ENCODE measurements at places on chromosomes 2 and 18.

- no peak for DNase-seq
These were observed 5.8 kb downstream of the PSD4 start for GRCh38 chr2:113179446-113180045.

DNA sequence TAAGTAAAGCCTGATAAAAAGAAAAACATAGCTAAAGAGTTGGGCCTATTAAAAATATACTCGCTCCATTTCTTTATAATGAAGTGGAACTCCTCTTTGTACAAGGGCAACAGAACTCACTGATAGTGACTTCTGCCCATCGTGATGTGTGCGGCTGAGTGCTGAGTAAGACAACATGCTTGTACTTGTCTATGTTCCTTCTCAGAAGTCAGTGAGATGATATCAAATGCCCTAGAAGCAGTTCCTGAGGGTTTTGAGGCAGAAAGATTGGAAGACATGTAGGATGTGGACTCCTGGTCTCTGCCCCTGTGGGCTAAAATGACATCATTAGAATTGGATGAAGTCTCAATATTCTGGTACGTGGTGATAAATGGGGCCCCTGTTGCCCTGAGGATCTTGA is 73.8 kb downstream of the USP40 start:
- no peak for DNase-seq

GRCh38 chr18:46401486-46402070 is 255.4 kb downstream of the LOXHD1 start:
- no peak for DNase-seq

GRCh38 chr2:221468317-221468716 is 103.8 kb downstream of the EPHA4 start:
- no peak for DNase-seq

DNA sequence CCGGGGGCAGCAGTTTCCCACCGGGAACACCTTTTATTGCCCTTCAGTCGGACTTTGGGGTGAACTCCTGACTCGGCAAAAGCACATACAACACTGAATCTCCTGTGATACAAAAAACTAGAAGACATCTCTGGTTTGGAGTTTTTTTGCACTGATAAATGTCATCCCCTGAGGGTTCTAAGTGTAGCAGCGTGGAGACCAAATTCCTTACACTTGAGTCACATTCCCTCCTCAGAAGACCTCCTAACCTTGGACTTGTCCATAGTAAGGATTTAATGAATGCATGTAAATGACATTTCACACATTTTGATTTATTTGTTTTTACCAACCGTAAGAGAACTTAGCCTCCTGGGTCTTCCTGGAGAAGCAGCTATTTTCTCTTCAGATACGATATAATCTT is 54.0 kb upstream of the GPR45 start:
- no peak for DNase-seq

GRCh38 chr2:111705711-111706336 is 178.2 kb downstream of the ANAPC1 start:
- peak; percentile 42 for DNase-seq

DNA sequence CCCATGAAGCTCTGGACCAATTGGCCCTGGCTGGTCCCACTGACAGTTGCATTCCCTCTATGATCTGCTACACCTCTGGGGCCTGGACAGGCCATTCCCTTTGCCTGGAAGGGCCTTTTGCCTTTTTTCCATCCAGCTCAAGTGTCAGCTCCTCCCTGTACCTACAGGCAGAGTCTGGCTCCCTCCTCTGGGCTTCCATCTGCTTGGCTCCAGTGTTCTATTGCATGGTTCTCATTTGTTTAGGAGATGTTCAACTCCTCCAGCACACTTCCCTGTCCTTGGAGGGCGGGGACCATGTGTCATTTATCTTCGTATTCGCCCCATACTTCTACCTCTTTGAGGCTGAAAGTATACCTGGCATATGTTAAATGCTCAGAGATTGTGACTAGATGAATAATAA is 61.1 kb downstream of the PRKCE start:
- no peak for DNase-seq

DNA sequence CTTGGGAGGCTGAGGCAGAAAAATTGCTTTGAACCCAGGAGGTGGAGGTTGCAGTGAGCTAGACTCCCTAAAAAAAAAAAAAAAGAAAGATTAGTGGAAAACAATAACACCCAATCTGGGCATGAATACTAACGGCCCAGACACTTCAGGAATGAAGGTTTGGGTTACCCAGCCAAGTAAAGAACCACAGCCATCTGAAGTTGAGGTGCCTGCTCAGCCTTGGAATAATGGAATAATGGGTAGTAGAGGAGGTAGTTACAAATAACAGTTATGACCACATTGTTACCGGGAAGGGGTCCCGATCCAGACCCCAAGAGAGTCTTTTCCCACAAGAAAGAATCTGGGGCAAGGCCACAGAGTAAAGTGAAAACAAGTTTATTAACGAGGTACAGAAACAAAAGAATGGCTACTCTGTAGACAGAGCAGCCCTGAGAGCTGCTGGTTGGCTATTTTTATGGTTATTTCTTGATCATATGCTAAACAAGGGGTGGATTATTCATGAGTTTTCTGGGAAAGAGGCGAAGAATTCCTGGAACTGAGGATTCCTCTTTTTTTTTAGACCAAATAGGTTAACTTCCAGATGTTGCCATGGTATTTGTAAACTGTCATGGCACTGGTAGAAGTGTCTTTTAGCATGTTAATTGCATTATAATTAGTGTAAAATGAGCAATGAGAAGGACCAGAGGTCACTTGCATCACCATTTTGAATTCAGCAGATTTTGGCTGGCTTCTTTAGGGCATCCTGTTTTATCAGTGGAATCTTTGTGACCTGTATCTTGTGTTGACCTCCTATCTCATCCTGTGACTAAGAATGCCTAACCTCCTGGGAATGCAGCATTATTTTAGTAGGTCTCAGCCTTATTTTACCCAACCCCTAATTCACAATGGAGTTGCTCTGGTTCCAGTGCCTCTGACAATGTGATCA is 96.2 kb upstream of the HAAO start:
- DNase-seq: no peak

DNA sequence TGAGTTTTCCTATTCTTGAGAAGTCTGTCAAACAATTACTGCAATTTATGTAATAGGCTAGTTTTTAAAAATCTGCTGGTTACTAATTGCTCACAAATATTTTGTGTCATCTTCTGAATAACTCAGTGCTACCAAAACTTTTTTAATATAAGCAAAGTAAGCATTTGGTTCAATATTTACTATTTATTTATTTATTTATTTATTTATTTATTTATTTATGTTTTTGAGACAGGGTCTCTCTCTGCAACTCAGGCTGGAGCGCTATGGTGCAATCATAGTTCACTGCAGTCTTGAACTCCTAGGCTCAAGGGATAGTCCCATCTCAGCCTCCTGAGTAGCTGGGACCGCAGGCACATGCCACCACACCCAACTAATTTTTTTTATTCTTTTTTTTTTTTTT is 60.4 kb upstream of the CDH20 start:
- DNase-seq: no peak

DNA sequence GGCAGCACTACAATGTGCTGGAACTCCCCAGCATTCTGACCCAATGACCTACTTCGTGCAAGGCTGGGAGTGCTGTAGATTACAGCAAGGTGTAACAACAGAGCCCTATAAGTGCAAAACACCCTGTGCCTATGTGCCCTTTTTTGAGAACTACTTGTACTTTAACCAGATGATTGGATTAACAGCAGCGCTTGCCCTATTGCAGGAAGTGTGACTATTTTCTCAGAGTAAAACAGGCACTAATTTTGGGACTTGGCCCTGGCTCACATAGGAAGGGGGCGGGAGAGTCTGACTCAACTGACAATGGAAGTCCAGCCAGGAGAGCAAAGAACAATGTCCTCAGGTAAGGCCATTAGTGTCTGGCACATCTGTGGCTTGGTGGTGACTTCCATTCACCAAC is 35.6 kb upstream of the RNF125 start:
- no peak for DNase-seq

DNA sequence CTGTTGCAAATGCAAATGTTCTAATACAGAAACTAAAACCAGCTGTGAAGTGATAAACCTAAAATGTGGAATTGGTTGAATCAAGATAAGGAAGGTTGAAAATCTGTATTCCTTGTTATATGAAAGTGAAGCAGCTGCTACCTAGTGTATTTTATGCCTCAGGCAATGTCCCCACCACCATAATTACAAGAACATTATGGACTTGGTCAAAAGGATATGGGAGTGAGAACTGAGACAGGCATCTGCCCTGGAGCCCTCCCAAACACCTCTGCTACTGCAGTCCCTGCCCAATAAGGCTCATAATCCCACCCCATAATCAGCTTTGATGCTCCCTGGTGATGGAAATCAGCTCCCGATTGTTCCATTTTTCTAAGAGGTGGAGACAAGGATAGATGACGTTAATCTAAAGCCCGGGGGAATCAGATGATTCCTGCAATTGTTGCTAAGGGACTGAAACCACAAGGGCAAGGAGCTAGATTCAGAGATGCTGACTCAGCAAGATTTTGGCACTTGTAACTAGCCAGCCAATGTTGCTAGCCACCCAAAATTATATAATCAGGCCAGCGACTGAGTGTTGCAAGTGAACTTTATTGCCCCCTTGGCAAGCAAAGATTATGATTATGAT is 69.5 kb downstream of the EVA1A start:
- no peak for DNase-seq

- no peak for DNase-seq
These were observed 17.7 kb downstream of the IWS1 start for GRCh38 chr2:127508631-127509034.

DNA sequence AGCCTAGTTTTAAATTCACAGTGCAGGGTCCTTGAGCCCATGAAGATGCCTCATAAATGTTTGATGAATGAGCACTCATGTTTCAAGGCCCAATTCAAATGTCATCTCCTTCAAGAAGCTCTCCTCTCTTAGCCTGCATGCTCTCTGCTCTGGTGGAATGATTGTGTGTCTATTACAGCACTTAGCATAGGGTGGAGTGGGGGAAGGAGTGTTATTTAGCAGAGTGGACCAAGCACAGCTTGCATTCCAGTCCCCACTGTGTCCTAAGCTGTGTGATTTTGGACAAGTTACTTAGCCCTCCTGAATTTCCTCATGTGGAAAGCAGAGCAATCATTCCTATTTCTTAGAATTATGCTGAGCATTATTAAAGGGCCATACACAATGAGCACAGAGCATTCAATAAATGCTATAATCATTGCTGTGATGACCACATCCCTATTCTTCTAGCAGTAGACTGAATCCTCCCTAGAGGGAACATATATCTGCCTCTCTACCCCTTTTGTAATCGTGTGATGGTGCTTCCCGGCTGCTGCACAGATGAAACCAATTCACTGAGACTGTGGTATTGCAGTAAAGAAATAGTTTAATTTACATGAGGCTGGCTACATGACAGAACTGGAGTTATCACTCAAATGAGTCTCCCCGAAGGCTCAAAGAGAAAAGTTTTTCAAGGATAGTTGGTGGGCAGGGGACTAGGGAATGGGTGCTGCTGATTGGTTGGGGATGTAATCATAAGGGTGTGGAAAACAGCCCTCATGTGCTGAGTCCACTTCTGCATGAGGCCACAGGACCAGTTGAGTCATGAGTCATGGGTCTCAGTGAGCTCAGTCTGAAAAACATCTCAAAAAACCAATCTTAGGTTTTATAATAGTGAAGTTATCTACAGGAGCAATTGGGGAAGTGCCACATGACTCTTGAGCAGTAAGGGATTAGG is 173.4 kb upstream of the NDUFV2 start:
- no peak for DNase-seq

- DNase-seq: no peak
These were observed 46.9 kb downstream of the NGEF start for GRCh38 chr2:232966122-232966521.

DNA sequence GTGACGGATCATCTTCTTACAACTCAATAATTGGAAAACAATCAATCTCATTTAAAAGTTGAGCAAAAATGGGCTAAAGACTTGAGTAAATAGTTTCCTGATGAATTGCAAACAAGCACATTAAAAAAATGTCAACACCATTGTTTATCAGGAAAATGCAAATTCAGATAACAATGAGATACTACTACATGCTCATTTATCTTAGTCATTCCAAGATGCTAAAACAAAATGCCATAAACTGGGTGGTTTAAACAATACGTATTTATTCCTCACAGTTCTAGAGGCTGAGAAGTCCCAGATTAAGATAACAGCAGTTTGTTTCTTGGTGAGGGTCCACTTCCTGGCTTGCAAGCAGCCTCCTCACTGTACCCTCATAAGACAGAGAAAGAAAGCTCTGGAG is 359.6 kb downstream of the NR4A2 start:
- no peak for DNase-seq

- no peak for DNase-seq
These were observed 23.6 kb downstream of the TMEM178A start for GRCh38 chr2:39689272-39689841.

- no peak for DNase-seq
These were observed 38.7 kb downstream of the FANCL start for GRCh38 chr2:58202404-58202803.

DNA sequence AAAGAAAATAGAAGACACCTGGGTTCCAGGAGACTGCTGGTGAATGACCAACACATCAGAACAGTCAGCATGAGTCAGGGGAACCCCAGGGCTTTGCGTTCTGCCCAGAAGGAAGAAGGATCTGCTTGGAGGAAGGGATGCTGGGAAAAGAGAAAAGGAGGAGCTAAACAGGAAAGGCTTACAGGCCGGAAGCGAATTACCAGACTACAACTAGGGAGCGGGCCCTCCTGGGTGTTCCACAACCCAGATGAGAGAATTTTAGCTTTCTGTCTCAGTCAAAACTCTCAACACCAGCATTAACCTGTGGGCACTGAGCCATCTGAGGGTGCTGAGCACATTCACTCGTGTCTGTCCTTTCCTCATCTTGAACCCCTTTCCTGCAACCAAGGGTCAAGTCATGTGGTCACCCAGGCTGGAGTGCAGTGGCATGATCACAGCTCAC is 19.2 kb downstream of the CDC42EP3 start:
- no peak for DNase-seq

- DNase-seq: no peak
These were observed 90.3 kb upstream of the SESTD1 start for GRCh38 chr2:179354739-179355537.

- DNase-seq: no peak
These were observed 478.8 kb downstream of the PLCL1 start for GRCh38 chr2:198283146-198283545.

DNA sequence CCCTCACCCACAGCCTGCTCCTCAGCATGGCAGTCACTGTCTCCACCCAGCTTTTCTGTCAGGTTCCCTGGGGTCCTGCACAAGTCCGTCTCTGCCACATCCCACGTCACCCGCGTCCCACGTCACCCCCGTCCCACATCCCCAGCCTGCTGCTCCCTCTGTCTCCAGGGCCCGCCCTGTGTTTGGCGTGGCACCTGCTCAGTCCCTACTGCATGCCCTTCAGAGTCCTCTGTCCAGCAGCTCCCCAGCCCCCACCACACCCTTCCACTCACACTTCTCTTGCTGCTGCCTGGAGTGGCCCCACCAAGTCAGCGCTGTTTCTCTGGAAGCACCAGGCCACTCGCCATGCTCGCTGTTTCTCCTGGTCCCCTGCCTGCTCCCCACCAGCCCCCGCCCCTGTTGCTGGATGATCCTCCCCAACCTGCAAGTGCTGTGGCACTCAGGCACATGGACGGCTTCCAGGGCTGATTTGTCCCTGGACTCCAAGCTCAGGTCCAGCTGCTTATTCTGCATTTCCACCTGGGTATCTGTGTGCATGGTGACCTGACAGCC is 18.8 kb downstream of the ATG4B start:
- DNase-seq: no peak

Measured in activated CD4-positive, alpha-beta T cell treated with anti-CD3 and anti-CD28 coated beads for 4 hours (primary cell).